Ovary (tissue), 10 donors: ENCODE measurements at places on chromosomes 2 and 18. TPM values are rescaled to one million over a fixed set of nuclear protein-coding genes. Genes with fewer than 3 reads are reported as not detected.

The STPG4 gene
- not detected for total RNA-seq

The TMEM17 gene
- total RNA-seq: 2.5 TPM

The NEB gene
- 0.20 TPM for total RNA-seq

The FAM110C gene
- 4.5 TPM for total RNA-seq

The MERTK gene
- total RNA-seq: 13.3 TPM

The DAPL1 gene
- 1.2 TPM for total RNA-seq

The ANTXR1 gene
- total RNA-seq: 196 TPM

- DNase-seq: no peak
Observed at GRCh38 chr2:15800495-15801329, 139.6 kb upstream of the MYCN start.

GRCh38 chr2:57894381-57894780 is 152.2 kb upstream of the VRK2 start:
- DNase-seq: no peak

GRCh38 chr2:197007716-197008628 is 81.5 kb upstream of the PGAP1 start:
- no peak for DNase-seq

DNA sequence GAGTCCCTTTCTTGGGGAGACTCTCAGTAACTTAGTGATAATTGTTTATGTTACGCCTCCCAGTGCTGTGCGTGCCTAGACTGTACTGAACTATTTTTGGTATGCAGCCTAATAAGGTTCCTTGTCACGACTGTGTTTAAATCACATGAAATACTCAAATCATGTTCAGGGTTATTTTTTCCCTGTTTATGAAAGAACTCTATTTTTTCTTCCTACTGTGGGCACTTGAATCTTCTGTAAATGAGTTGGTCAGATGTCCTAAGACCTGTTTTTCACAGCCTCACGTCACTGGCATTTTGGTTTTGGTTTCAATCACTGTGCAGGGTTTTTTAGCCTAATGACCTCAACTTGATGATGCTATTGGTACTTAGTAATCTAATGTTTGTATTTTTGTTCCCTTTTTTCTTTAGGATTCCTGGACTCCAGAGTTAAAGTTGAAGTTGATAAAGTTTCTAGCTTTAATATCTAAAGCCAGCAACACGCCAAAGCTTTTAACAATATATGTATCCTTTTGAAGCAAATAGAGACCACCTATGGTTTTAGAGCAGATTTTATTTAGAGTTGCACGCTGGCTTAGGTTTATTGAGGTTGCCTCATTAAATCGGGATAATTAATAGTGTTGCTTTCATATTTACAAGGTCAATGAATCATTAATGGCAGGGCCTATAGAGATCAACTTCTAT is 24.0 kb downstream of the ARMC9 start:
- no peak for DNase-seq

GRCh38 chr18:80176334-80177073 is 67.4 kb downstream of the ADNP2 start:
- DNase-seq: peak; percentile 50

DNA sequence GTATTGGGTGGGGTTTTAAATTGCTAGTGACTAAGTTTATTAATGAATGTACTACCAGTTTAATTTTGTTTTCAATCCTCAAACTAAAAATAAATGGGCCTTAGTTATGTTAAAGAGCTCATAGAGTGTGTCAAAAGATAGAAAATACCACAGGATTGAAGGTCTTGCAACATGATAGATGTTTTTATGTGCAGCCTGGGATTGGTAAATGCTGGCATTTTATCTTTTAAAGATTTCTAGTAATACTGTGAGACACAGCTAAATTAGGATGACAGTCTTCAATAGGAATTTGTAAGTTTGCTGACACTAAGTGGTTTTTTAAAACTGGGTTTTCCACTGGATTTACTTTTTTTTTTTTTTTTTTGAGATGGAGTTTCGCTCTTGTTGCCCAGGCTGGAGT is 122.3 kb downstream of the HAUS1 start:
- no peak for DNase-seq
